ENCODE measurements at places on chromosomes 12 and 14.

DNA sequence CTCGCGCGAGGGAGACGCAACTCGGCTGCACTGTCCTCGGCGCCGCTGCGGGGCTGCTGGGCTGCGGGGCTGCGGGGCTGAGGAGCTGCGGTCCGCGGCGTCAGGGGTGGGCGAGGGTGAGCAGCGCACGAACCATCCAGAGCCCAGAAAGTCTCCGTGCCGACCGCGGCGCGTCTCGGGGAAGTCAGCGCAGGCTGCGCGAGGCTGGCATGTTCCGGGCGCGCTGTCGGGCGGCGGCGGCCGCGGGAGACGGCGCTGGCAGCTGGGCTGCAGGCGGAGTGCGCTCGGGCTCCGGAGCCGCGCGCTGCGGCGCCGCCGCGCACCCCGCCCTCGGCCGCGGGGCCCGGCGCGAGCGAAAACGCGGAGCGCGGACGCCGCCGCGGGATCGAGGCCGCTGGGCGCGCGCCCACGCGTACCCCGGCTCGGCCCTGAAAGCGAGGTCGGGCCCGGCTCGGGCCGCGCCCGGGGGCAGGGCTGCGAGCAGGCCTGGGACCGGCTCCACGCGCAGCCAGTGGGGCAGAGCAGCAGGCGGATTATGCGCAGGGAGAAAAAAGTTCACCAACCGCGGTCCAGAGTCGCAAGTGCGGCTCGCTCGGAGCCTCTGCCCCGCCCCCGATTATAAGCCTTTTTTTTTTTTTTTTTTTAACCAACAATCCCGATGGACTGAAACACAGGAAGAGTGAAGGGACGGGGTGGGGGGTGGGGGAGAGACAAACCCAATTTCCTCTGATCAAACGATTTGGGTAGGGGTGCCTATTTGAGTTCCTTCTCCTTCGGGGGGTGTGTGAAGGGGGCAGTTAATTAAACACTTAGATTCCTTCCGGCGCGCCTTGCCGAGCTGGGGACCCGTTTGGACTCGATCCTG lies at the start of gene PRICKLE1:
Gene PRICKLE1 (minus strand): TSS at position 282 of the 865 bp plus-strand sequence. CDS start 117,230 bp downstream, outside the sequence.
- no peak for DNase-seq

DNA sequence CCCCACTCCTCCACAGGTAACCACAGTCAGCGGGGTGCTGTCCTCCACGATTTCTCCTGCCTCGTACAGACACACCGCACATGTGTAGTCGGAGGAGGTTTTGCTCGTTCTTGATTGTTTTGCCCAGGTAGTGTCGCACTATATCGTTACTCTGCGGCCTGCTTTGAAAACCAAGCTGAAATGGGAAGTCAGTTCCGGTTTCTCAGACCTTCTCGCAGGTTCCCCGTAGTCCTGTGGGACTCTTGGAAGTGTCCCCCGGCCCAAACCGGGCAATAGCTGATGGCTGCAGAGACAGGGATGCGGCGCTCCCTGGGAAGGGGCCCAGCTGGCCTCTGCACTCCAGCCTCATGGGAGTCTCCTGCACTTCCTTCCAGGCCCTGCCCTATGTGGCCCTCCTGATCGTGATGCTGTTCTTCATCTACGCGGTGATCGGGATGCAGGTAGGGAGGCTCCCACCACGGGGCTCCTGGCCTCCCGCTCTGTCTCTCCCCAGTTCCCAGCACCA lies 141.3 kb upstream of the FKBP4 start:
- DNase-seq: no peak

DNA sequence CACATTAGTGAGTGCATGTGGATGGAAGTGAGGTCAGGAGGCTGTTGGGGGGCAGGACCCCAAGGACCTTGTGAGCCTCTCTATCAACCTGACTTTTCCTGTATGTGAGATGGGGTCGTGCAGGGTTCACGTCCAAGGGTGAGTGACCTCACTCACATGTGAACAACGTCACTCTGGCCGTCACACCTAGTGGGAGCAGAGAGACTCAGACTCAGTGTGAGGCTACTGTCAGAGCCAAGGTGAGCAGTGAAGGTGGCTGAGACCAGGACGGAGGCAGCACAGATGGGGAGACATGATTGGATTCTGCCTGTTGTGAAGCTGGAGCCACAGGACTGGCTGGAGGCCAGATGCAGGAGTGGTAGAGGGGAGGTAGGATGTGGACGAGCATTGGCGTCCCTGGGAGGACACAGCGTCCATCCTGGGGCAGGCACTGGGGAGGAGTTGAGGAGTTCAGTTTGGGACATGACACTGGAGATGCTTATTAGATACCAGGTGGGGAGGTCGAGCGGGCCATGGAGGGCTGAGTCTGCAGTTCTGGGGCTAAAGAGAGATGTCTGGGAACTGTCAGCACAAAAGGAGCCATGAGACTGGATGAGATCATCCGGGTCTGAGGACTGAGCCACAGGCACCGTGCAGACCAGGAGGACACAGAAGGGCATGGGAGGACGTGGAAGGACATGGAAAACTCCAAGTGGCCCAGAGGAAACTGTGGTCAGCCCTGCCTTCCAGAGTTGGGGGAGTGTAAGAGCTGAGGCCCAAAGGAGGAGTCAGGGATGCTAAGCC lies 92.8 kb downstream of the LGMN start:
- no peak for DNase-seq

- no peak for DNase-seq
These were observed 170.2 kb upstream of the FOXG1 start for GRCh38 chr14:28596391-28596790.

GRCh38 chr12:23098517-23098916 lies 473.5 kb downstream of the ETNK1 start:
- no peak for DNase-seq

- no peak for DNase-seq
These were observed 6.2 kb downstream of the LRCOL1 start for GRCh38 chr12:132604151-132604618.

GRCh38 chr12:18057051-18057450 lies 32.9 kb downstream of the RERGL start:
- DNase-seq: no peak

- no peak for DNase-seq
These were observed 81.9 kb upstream of the ATF7IP start for GRCh38 chr12:14283489-14284144.

DNA sequence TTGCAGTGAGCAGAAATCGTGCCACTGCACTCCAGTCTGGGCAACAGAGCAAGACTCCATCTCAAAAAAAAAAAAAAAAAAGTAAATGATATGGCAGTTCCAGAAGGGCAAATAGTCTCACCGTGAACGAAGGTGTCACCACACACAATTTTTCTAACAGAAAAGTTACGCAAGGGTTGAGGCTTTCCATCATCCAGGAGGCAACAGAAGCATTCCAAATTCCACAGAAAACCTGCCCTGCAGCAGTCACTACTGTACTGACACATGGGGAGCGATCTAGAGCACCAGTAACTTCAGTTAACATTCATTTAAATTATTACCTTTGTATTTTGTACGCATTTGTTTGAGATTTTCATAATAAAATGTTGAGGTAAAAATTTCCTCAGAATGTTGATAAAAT lies 24.8 kb downstream of the TMCC3 start:
- no peak for DNase-seq

GRCh38 chr12:1616233-1617066 lies 12.6 kb upstream of the WNT5B start:
- DNase-seq: no peak

DNA sequence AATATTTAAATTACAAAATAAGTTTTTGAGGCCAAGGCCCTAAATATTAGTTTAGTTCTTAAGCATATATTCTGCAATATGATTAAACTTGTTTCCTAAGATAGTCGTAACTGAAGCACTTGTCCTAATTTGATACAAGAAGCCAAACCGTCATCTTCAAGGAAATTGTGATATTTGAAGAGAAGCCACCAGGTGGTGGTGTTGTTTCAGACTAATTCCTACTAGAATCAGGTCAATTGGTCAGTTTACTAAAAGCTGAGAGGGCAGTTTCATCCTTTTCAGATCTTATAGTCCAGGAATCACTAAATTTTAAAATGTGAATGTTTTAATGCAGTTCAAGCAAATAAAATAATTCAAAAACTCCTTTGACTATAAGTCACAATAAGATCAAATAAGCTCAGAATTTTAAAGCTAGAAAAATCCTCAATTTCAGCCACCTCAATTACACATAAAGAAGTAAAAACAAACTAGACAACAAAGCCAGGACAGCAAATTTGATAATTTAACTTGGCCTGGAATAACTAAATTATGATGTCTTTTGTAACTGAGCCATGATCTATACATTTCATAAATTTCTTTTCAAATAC lies 7.1 kb upstream of the ARL1 start:
- peak; percentile 92 for DNase-seq

GRCh38 chr14:51628238-51628637 lies 23.5 kb upstream of the FRMD6 start:
- no peak for DNase-seq
